ENCODE measurements at places on chromosomes 11 and 22.

- DNase-seq = peak; percentile 89
Measured at GRCh38 chr22:31896472-31896871, 47.9 kb upstream of the YWHAH start.

DNA sequence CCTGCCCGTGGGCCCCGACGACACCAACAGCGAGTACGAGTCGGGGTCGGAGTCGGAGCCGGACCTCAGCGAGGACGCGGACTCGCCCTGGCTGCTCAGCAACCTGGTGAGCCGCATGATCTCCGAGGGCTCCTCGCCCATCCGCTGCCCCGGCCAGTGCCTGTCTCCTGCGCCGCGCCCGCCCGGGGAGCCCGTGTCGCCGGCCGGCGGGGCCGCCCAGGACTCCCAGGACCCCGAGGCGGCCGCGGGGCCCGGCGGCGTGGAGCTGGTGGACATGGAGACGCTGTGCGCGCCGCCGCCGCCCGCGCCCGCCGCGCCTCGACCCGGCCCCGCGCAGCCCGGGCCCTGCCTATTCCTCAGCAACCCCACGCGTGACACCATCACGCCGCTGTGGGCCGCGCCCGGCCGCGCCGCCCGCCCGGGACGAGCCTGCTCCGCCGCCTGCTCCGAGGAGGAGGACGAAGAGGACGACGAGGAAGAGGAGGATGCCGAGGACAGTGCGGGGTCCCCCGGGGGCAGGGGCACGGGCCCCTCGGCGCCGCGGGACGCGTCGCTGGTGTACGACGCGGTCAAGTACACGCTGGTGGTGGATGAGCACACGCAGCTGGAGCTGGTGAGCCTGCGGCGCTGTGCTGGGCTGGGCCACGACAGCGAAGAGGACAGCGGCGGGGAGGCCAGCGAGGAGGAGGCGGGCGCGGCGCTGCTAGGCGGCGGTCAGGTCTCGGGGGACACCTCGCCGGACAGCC is 3.8 kb downstream of the MAPK8IP2 start:
- no peak for DNase-seq

GRCh38 chr11:106627694-106628093 is 390.6 kb downstream of the GUCY1A2 start:
- DNase-seq = no peak

GRCh38 chr22:22386602-22387385 is 121.7 kb downstream of the ZNF280B start:
- no peak for DNase-seq

DNA sequence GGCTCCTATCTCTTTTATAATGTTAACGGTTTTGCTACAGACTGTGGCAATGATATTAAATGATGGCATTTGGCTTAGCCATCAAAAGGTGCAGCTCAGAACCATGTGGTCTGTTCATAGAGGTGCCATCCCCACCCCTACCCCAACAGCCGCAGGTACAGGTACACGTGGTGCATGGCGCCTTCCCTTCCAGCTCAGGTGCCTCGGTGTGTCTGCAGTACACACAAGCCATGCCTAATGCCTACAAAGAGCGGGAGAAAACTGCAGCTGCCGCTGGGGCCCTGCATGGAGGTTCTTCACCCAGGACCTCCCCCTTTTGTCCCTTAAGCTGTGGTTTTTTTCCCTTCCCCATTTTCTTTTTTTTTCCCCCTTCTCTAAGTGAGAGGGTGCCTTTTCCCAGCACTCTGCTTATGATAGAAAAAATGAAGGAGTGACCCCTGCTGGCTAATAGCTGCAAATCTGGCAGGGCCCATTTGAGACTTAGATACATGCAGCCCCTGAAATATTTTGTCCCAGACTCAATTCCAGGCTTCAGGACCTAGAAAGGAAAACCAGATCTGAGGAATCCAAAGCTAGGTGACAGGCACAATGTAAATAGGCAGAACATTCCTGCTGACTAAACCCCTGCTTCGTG is 6.5 kb downstream of the OR52M1 start:
- peak; percentile 21 for DNase-seq

DNA sequence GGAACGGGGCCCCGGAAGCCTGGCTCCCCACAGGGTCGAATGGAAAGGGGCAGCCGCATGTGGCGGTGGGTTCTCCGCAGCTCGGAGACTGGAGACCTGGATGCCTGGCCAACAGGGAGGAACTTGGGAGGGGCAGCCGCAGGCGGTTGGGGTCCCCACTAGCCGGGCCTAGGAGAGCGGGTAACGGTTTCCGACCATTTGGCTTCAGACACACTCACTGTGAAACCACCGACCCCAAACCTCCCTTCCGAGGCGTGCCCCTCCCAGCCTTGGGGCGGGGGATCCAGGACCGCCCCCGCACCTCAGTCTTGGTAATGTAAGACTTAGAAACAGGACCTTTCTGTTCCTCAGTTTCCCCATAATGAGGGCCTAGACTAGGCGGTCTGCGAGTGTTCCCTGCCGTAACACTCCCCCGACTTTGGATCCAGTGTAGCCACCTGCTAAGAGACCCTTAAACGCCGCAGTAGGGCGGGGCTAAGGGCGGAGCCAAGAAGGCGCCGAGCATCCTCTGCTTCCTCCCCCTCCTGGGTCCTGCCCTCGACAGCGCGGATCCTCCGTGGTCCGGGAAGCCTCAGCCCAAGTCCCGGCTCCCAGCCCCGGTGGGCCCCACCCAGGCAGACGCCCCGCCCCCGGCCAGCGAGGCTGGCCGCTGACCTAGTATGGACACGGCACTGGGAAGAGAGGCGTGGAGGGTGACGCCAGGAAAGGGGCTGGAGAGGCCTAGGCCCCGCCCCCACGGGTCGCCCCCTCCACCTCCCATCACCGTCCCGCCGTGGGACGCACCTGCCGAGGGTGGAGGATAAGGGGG is 1.8 kb upstream of the RASGRP2 start:
- DNase-seq = no peak

DNA sequence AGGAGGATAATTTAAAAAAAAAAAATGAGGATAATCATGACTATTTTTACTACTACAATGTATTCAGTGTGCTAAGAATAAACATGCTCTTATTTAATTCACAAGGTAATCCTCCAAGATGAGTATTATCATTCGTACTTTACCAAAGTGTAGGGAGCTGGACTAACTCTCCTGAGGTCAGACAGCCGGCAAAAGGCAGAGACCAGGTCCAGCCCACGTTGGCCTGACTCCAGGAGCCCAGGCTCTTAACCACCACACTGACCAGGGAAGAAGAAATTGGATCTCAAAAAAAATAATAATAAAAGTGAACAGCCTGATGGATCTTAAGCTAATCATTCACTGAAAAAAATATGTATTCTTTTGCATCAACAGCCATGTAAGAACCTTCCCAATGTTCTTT is 25.2 kb downstream of the PLAAT3 start:
- no peak for DNase-seq

GRCh38 chr11:74842967-74843366 is 94.3 kb downstream of the RNF169 start:
- DNase-seq = no peak

- DNase-seq = no peak
Measured at GRCh38 chr11:115653926-115654325, 149.7 kb upstream of the CADM1 start.

DNA sequence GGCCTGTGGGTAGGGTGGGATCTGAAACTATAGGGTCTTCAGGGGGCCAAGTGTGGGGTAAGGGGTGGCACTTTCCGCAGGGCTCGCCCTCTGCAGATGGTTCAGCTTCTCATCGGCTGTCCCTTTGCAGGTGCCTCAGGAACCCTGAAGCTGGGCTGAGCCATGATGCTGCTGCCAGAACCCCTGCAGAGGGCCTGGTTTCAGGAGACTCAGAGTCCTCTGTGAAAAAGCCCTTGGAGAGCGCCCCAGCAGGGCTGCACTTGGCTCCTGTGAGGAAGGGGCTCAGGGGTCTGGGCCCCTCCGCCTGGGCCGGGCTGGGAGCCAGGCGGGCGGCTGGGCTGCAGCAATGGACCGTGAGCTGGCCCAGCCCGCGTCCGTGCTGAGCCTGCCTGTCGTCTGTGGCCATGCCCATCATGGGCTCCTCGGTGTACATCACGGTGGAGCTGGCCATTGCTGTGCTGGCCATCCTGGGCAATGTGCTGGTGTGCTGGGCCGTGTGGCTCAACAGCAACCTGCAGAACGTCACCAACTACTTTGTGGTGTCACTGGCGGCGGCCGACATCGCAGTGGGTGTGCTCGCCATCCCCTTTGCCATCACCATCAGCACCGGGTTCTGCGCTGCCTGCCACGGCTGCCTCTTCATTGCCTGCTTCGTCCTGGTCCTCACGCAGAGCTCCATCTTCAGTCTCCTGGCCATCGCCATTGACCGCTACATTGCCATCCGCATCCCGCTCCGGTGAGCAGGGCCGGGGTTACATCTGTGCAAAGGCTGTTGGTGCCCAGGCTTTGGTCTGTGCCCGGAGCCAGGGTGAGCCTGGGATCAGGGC is 5.8 kb downstream of the ADORA2A start:
- DNase-seq = no peak

- no peak for DNase-seq
Measured at GRCh38 chr11:60977224-60977623, 5.7 kb downstream of the CD6 start.

DNA sequence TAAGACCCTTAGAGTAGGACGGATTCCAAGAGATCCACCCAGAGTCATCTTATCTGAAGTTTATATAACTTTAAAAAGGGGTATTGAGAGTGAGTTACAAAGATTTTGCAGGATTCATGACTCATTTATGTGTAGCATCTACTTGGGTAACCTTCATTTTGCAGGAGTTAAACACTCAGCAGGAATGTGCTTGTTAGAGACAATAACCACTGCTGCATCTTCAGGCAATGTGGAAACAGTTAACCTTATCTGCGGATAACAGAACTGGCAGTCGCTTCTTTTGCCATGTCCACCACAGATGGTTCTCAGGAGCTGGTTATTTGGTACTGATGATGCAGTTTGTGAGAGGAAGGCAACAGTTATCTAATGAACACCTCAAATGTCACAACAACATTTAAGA is 417.9 kb upstream of the DDI1 start:
- DNase-seq = no peak

- DNase-seq = no peak
Measured at GRCh38 chr22:28146401-28147314, 227.6 kb upstream of the PITPNB start.

- DNase-seq = no peak
Measured at GRCh38 chr11:103877221-103877620, 159.2 kb upstream of the DDI1 start.

DNA sequence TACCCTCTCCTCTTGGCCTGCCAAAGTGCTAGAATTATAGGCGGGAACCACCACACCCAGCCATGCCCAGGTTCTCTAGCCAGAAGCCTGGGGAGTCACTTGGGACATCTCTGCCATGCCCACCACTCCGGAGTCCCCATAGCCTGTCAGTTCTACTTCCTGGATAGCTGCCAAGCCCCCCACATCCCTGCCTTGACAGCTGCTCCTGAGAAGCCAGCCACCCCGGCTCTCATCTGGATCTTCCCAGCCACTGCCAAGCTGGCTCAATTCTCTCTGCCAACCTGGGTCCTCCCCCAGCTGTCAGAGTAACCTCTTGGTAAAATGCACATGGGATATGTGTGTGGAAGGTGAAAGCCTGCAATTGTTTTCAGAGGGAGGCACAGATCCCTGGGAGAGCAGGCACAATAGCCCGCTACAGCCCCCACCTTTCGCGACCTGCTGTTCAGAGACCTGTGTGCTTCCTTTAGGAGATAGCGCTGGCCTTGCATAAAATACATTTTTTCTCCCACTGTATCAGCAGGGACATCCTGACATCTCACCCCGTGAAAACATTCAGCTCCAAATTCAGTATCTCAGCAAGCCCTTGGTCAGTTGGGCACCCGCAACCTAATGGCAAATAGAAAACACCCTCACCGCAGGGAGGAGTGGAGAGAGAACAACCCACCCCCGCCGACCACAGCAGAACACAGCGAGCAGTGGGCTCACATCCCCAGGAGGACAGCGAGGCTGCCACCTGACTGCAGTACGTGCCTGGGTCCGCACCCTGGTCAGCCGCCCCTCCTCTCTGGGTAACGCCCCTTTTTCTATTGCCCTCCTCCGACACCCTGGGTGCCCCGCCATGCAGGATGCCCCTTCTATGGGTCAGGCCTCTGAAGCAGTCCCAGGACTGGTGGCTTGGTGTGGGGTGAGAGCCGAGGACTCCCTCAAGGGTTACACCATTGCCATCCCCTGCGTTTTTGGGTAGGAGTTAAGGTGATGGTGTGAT is 1342.2 kb downstream of the BRD1 start:
- DNase-seq = no peak

- no peak for DNase-seq
Measured at GRCh38 chr22:36726007-36726380, 22.4 kb upstream of the CACNG2 start.

DNA sequence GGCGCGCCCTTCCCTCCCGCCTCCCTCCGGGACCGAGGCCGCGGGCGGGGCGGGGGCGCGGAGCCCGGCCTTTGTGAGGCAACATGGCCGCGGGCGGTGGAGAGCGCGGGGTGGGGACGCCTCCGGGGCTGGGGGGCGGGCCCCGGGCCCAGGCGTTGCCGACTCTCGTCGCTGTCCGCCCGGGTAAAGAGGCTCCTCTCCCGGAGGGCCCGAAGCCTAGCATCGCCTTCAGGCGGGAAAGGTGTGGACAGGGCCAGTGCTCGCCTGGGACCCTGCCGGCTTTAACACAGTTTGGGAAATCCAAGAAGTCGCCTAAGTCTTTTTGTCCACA is 369 bp downstream of the DGCR8 start:
- DNase-seq = peak; percentile 83

GRCh38 chr11:47691979-47692378 is 23.2 kb downstream of the AGBL2 start:
- DNase-seq = no peak

DNA sequence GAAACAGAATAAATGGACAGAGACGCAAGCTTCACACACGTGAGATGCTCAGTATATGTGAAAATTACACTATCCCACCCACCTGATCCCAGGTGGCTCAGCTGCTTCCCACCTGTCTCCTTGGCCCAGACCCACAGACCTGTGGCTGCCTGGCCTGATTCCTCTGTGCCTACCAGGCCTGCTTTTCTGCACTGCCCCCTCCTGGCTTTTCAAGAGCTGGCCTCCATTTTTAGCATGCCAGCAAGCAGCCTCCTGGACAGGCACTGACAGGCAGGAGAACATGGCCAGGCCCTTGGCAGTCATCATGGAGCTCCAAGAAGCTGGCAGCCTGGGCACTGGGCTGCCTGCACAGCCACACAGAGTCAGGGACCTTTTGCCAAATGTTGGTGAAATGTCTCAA is 79.5 kb upstream of the HMGXB4 start:
- DNase-seq = no peak

GRCh38 chr11:9123595-9124304 is 32.4 kb upstream of the SCUBE2 start:
- DNase-seq = no peak

DNA sequence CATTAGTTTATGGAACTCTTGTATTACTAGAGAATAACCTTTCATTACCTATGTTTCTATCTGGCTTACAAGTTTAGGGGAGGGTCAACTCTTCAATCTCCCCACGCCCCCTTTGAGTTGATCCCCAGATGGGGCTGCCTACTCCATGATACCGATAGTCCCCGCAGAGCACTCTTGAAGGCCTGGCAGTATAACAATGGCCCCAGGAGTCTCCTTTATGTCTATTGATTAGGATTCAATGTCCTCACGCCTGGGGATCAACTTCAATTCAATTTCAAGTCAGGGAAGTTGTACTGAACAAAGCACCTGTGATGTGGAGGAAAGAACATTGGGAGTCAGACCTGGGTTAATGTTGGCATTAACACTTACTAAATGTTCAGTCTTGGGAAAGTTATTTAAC is 520.2 kb downstream of the METTL15 start:
- DNase-seq = no peak

GRCh38 chr22:43319661-43320486 is 23.3 kb downstream of the SCUBE1 start:
- DNase-seq = no peak

GRCh38 chr11:123362941-123363340 is 67.1 kb upstream of the GRAMD1B start:
- DNase-seq = no peak

All from erythroblast (primary cell).